ENCODE measurements at places on chromosomes 1 and 21.
A peak's percentile ranks its signal among the peaks of the same experiment; 100 is the strongest.

DNA sequence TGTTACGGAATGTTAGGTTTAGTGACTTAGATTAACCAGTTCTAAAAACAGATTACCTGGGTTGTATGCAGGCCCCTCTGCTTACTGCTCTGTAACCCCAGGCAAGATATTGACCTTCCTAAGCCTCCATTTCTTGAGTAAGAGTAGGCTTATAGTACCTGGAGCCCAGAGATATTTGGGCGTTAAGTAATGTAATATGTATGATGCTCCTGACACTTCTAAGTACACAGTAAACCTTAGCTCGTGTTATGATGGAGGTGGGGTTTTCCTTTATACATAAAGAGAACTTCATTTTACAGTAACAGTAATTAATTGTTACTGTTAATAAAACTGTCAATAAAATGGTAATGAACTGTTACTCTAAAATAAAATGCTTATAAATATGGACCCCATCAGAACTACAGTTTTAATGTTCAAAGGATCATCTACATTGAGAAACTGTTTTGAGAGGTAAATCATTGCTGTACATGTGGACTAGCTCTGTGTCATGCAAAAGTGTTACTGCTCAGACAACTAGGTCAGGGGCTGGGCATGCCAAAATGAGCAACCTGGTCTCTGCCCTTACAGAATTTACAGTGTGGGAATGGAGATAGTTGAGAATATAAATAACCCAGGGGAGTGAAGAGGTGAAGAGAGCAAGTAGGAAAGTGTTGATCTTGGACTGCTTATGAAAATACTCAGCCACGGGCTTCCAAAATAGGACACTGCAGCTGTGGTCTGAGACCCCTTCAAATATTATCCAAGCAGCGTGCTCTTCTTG is 26.6 kb downstream of the LRRC8C start:
- DNase-seq, result no peak

DNA sequence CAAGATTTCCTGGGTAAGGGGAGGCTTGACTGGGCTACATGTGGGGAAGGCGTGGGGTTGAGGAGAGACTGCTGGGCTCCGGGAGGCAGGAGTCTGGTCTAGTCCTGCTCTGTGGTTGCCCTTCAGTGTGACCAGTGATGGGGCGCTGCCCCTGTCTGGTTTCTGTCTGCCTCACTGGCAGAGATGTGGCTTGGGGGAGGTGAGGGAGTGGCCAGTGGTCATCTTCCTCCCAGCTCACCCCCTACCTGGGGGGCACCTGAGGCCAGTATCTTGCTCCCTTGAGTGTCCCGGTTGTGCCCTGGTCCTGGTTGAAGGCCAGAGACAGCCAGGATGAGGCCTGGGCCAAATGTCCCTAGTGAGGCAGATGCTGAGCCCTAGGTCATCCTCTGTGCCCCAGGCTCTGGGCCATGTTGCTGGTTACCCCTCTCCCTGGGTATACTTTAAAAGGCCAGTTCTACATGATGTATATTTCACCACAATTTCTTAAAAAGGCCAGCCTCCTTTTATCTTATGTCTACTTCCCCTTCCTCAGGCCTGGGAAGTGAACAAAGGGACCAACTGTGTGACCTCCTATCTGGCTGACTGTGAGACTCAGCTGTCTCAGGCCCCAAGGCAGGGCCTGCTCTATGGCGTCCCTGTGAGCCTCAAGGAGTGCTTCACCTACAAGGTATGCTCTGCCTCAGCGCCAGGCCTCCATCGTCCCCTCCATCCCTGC is 10.5 kb downstream of the FAAH start:
- DNase-seq, result no peak

DNA sequence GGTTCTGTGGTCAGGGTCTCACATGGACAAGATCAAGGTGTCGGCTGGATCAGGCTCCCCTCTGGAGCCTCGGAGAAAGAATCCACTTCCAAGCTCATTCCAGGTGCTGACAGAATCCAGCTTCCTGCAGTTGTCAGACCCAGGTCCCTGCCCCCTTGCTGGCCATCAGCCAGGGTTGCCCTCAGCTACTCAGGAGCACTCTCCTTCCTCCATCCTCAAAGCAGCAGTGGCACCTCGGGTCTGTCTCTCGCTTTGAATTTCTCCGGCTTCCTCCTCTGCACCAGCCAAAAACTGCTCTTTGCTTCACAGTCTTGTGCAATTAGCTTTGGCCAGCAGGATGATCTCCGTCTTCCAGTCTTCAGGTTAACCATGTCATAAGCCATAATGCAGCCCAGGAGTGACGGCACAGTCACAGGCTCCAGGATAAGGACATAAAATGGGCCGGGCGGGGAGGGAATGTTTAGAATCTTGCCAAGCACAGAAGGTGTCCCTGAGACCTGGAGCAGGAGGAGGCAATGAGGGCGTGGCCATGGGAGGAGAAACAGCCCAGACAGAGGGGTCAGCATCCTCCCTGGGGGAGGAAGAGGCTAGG is 79.4 kb upstream of the SLC25A33 start:
- DNase-seq, result no peak

GRCh38 chr1:182175361-182175931 is 113.9 kb upstream of the ZNF648 start:
- DNase-seq, result peak; percentile 57

- DNase-seq, result no peak
Observed at GRCh38 chr1:1213345-1214265, at the start of gene TNFRSF4. Gene TNFRSF4 (minus strand): TSS chr1:1214153. CDS start chr1:1214127, 26 bp downstream.

GRCh38 chr1:76687307-76688175 is 179.7 kb upstream of the ST6GALNAC5 start:
- DNase-seq, result peak; percentile 3

DNA sequence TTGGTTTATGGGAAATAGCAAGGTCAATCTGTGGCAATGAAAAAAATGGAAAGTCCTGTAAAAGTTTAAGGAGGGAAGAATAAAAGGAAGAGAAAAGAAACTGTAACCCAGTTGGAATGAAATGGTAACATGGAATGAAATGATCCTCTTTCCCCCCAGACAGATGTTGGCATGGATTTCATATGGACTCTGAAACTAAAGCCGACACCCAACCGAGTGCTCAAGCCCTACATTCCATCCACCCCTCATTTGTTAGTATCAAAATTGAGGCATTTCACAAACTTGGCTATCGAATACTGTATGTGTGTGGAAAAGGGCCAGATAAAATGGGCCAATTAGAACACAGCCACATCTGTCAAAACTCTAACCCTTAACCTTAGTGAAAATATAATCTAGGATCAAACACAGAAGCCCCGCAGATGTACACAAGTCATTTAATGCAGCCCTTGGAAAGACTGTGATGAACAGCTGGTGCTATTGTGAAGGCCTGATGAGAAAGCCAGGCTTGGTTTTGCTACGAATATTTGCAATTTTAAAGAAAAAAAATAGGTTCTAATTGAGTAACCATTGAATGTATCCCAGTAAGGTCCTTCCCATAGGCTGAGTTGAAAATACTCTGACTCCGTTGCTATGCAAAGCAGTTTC is 72.6 kb upstream of the RGL1 start:
- DNase-seq, result peak; percentile 37

- DNase-seq, result no peak
Observed at GRCh38 chr21:42725416-42725930, 72.1 kb downstream of the PDE9A start.

DNA sequence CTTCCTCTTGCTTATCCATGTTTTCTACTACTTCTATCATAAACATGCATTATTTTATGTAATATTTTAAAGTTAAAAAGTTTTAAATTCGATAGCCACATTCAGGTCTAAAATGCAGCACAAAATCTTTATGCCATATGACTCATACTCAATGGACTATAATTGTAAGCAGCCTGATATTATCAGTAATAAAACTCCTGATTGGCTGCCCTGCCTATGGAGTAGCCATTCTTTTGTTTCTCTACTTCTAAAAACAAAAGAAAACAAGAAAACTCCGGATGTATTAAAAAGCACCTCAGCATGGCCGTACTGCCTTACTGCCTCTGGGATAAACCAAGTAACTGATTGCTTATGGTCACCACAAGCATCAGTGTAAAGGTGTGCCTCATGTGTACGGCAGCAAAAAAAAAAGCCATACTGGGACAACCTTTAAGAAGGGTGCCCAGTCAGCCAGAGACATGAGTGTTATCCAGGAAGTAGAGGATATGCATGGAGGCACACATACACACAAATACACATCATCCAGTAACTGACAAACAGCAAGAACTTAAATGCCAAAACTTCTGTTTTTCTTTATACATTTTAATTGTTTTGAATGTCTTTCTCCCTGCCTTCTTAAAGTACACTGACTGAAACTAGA is 9.2 kb downstream of the SLC35D1 start:
- no peak for DNase-seq

DNA sequence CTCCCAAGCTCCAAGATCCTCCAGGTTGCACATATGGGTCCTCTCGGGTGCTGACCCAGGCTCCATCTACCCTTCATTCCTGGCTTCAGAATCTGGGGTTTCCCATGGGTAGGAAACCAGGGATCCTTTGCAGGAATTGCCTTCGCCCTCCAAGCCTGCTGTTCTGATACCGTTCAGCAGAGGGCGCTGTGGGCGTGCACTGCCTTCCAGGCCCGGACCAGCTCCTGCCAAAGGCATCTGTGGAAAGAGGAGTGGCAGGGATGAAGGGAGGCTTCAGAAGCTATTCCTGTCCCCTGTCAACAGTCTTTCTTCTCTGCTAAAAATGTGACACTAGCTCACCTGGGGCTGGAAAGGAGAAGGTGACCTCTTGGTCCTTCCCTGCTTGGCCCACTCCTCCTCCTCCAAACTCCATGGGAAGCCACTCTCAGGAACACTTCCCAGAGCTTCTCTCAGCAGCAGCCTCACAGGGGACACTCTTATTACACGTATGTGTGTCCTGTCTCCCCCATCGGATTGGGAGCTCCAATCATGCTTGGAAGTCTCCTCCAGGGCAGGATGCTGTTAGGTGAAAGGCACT is 71.2 kb downstream of the VWA5B1 start:
- peak; percentile 44 for DNase-seq
